ENCODE measurements at places on chromosomes 6 and 20.

GRCh38 chr20:20483328-20483727 lies 115.4 kb downstream of the INSM1 start:
- no peak for DNase-seq

DNA sequence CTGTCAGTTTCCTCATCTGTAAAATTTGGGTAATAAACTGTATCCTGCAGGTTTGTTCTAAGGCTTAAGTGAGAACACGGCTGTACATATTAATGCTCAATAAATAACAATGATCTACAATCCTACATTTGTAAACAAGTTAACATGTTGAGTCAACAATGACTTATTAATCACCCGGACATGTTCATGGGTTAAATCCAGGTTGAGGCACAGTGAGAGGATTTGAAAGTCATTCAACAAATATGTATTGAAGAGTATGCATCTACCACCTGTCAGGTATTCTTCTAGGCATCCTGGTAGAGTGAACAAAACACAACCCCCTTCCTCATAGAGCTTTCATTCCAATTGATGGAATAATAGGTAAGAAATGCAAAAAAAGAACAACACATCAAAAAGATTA lies 554.7 kb upstream of the SLC35B3 start:
- no peak for DNase-seq

- DNase-seq = no peak
Observed at GRCh38 chr20:50144362-50144761, 9.2 kb downstream of the PEDS1 start.

GRCh38 chr20:44115762-44116644 lies 71.0 kb downstream of the JPH2 start:
- no peak for DNase-seq

GRCh38 chr6:36683656-36684446 lies 5.3 kb downstream of the CDKN1A start:
- no peak for DNase-seq

DNA sequence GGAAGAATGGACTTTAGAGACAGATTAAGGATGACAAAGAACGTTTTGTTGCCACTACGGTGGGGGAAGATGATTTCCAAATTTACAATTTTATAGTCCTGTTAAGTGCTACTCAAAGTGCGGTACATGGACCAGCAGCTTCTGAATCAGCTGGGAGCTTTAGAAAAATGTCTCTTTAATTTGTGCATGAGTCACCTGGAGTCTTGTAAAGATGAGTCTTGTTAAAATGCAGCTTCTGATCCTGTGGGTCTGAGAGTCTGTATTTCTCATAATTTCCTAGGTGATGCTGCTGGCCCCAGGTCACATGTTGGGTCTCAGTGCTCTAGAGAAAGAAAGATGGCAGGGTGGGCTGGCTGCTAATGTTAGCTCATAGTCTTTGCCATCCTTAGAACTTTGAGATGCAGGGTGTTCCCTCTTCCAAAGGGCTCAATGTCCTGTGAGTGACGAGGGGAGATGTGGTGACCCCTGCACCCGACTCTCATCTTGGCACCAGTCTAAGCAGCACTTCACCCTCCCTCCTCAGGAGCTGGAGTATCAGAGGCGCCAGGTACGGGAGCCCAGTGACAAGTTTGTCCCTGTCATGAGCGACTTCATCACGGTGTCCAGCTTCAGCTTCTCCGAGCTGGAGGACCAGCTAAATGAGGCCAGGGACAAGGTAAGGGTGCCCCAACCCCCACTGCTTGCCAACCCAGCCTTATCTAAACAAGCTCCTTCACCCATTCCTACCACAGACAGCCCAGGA lies 34.5 kb downstream of the MOCS1 start:
- no peak for DNase-seq

DNA sequence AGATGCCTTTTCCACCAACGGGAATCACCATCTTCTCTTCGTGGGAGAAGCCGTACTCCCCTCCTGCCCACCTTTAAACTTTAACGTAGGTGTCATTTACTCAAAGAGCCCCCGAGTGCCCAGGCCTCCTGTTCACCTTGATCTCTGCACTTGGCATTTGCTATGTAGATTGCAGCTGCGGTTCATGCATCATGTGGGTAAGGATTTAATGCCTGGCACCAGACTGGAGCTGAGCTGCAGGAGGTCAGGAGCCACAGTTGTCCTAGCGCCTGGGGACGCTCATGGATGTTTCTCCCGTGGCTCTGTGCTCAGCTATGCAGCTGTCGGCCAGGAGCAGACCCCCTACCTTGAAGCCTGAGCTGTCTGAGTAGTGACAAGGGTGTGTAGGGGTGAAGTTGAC lies 133.7 kb downstream of the CDH4 start:
- no peak for DNase-seq

GRCh38 chr6:167898673-167899311 lies 72.1 kb downstream of the AFDN start:
- DNase-seq = no peak

- DNase-seq = no peak
Observed at GRCh38 chr6:77292564-77293546, 170.4 kb downstream of the HTR1B start.

- DNase-seq = no peak
Observed at GRCh38 chr6:114007516-114007915, 36.6 kb upstream of the HDAC2 start.

DNA sequence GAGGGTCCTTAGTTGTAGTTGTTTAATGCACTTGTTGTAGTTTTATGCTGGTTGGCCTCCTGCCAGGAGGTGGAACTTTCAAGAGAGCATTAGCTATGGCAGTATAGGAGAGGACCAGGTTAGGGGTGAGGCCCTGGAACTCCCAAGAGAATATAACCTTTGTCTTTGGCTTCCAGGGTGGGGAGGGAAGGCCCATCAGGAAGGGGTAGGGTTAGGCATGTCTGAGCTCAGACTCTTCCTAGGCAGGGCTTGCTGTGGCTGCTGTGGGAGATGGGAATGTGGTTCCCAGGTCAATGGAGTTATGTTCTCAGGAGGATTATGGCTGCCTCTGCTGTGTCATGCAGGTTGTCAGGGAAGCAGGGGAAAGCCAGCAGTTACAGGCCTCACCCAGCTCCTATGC lies 20.0 kb upstream of the GABRR1 start:
- DNase-seq = no peak

DNA sequence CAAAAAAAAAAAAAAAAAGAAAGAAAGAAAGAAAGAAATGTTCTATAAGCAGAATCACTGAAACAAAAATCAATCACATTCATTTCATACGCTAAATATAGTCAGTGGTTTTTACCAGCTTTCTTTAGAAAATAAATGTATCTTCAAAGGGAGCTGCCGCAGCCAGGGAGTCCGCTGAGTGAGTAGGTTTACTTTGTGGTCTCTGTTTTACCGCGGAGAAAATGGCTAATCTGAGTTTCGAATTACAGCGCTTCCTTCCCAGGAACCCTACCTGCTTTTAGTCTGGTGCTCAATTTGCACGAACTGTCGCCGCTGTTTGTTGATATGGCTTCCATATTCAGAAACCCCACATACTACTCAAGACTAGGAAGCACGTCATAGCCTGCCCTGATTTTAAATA lies 102.4 kb downstream of the TFAP2A start:
- DNase-seq = no peak

DNA sequence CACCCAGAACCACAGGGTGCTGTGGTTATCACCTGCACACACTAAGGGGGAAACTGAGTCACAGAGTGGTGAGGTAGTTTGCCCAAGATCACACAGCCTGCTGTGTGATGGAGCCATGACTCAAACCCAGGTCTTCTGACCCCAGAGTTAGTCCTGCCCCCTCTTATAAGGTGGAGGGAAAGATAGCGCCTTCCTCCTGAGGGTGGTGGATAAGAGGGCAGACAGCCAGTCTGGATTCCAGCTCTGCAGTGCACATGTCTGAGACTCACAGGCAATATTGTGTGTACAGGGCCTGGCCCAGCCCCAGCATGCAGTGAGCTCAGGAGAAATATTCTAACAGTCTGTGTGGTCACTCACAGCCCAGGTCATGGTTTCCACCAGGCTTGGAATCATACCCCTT lies 393.7 kb downstream of the CDH4 start:
- DNase-seq = no peak
